ENCODE measurements at places on chromosomes 1 and 21.

DNA sequence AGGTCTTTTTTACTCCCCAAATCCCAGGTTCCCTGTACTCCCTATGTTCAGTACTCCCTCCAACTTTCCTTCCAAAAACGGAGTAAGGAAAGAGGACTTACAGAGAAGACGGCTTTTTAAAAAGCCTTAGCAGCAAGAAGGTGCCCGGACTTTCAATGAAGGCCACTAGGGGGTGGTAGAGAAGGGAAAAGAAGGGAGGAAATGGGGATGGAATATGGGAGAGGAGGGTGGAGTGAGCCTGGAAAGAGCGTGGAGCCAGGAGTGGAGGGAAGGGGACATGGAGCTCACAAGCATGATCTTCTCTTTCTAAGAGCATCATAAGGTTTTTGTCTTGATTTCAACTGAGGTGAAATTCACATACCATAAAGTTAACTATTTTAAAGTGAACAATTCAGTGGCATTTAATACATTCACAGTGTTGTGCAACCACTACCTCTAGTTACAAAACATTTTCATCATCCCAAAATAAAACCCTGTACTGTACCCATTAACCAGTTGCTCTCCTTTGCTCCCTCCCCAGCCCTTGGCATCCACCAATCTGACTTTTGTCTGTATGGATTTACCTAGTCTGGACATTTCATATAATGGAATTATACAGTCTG, 129.9 kb downstream of the ZNF281 start:
- DNase-seq: no peak

GRCh38 chr1:29644812-29645211, 408.5 kb downstream of the PTPRU start:
- DNase-seq: no peak

GRCh38 chr1:86852782-86853408, 61.0 kb downstream of the SELENOF start:
- no peak for DNase-seq

- no peak for DNase-seq
Observed at GRCh38 chr21:39062196-39062595, 121.1 kb downstream of the PSMG1 start.

GRCh38 chr1:205510308-205510950, 6.0 kb downstream of the CDK18 start:
- DNase-seq: no peak
